ENCODE measurements at places on chromosomes 5 and 9.

DNA sequence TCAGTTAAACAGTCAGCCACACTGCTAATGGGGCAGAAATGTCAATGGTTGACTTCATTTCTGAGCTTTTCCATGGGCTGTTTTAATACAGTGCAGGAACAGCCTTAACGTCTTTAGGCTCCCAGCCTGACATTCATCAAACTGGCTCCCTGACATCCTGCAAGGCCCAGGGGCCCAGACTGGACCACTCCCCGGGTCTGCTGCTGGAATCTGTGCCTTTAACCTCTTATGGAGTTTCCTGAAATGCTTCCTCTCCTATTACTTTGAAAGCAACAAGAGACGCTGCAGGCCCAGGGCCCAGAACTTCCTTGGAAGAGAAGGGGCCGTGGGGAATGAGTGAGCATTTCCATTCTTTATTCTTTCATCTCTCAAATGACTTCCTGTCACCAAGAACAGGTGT lies 216.8 kb upstream of the PANK3 start:
- DNase-seq = no peak

- DNase-seq = no peak
Observed at GRCh38 chr9:135294836-135295235, 184.7 kb upstream of the PPP1R26 start.

DNA sequence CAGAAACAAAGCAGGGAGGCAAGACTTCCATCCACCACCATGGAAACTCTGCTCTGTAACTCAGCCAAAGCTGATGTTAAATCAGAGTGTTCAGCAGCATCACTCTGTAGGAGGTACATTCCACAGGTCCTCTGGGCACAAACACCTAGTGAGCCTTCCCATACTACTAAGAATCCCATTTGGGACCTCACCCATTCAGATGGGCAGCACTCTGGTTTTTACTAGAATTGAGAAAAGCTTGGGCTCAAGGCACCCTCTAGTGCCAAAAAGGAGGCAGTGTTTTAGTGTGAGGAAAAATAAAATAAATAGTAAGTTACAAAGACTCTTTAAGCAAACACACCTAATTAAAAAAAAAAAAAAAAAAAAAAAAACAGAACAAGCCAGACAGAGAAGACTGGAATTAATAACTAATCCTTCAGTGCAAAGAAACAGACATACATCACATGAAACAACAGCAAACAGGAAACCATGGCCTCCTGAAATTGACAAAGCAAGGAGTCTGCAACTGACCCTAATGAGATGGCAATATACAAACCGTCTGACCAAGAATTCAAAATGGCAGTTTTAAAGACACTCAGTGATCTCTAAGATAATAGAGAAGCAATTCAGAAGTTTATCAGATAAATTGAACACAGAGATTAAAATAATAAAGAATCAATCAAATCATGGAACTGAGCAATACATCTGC lies 159.5 kb downstream of the GNA14 start:
- DNase-seq = no peak

- no peak for DNase-seq
Observed at GRCh38 chr5:139046551-139046950, 151.6 kb downstream of the SIL1 start.

- DNase-seq = no peak
Observed at GRCh38 chr9:4983601-4984165, 1.4 kb upstream of the JAK2 start.

DNA sequence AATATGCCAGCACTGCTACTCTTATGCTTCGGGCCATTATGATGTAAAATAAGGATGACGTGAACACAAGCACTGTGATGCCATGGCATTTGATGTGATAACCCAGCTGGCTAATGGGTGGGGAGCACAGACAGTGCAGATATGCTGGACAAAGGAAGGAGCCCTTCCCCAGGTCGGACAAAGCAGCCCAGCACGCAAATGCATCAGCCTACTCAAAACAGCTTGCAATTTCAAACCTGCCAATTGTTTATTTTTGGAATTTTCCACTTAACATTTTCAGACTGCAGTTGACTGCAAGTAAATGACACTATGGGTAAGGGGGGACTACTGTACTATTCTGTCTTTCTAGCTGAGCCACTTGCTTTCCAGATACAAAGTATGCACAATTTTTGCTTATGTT lies 181.3 kb downstream of the DCP2 start:
- no peak for DNase-seq
